ENCODE measurements at places on chromosomes 3 and 15.

GRCh38 chr3:172268868-172269267 is 179.4 kb downstream of the GHSR start:
- no peak for DNase-seq

DNA sequence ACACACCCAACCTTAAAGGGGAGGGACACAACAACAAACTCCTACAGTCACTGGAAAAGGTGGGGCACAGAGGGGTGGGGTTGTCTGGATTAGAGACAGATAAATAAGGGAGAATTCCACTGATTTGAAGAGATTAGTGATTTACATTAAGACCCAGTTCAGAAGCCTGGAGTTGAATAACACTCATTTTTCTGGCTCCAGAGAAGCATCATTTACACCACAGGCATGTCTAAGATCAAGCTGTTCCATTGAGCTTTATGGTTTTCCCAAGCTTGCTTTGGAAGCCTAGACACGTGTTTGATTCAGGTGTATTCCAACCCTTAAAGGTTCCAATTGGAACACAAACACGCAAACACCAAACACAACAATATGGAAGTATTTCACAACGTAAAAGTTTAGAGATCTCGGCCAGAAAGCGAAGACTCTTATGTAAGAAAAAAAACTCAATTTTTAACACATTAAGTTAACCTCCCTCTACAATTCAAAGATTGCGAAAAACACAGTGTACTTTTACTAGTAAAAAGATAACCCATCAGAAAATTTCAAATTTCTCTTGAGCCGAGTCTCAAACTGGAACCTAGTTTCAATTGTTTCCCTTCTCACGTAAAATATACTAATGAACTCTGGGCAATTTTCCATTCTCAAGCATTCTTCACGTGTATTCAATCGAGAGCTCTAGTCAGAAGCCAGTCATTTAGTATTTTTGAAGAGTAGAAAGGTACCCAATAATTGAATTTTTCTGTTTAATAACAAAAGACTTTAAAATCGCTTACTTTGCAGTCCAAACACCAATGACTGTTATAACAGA is 2.1 kb downstream of the TRA2B start:
- no peak for DNase-seq

GRCh38 chr3:197348014-197348413 is 49.6 kb upstream of the DLG1 start:
- DNase-seq, result no peak

DNA sequence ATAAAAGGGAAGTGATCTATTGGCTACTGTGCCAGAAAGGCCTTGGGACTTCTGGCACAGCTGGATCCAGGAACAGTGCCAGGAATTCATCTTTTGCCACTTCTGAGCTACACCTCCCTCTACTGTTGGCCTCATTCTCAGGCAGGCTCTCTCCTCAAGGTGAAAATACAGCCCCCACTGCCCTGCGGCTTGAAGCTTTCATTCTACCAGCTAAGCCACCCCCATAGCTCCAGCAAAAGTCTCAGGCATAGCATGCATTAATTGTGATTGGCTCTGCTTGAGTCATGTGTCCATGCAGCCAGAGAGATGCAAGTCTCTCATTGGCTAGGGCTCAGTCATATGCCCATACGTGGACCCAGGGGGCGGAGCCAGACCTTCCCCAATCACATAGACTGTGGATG is 142.4 kb downstream of the TPRA1 start:
- no peak for DNase-seq

GRCh38 chr3:46517016-46517783 is 19.4 kb downstream of the RTP3 start:
- DNase-seq, result peak; percentile 90

GRCh38 chr3:4841776-4842440 is 137.3 kb upstream of the BHLHE40 start:
- DNase-seq, result peak; percentile 58

GRCh38 chr3:3589715-3590130 is 209.5 kb upstream of the LRRN1 start:
- no peak for DNase-seq

- peak; percentile 3 for DNase-seq
Observed at GRCh38 chr15:91559066-91559465, 294.4 kb upstream of the SLCO3A1 start.

- no peak for DNase-seq
Observed at GRCh38 chr3:2211568-2211967, 112.9 kb downstream of the CNTN4 start.

DNA sequence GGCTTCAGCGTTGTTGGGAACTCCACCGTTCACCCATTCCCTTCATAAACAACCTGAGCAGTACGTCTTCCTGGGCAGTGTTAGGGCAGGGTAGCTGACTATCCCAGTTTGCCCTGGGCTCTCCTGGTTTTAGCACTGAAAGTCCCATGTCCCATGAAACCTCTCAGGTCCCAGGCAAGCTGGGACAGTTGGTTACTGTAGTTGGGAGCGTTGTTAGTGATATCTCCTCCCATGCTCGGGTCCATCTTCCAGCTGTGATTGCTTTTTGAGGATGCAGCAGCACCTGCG is 60.9 kb upstream of the HERC1 start:
- no peak for DNase-seq

DNA sequence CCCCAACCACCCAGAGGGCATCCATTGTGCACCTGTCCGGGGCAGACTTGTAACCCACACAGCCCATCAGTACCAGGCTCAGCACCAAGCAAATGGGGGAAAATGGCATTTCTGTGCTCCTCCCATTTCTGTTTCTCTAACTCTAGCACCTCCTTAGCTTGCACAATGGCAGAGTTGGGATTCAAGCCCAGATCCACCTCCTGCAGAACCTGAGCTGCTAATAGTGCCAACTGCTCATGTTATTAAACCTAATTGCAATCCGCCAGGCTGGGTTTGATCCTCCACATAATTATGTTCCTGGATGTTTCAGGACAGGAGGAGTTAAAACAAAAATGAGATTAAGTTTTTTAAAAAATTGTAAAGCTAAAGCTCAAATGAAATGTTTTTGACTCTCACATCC is 235.0 kb downstream of the OCA2 start:
- no peak for DNase-seq

DNA sequence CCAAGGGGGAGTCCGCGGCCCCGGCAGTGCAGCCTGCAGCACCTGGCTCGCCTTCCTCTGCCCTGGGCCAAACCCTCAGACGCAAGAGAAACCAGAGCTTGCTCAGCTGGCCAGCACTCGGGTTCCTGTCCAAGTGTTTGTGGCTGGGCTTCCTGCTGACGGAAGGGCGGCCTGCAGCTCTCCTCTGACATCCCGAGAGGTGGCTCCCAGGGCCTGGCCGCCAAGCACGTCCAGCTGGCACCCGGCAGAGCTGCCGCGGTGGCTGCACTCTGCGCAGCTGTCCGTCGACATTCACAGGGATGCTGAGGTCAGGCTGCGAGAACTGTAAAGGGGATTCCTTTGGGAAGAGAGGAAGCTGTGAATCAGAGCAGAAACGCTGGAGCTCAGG is 85.6 kb downstream of the CPN2 start:
- DNase-seq, result peak; percentile 99

DNA sequence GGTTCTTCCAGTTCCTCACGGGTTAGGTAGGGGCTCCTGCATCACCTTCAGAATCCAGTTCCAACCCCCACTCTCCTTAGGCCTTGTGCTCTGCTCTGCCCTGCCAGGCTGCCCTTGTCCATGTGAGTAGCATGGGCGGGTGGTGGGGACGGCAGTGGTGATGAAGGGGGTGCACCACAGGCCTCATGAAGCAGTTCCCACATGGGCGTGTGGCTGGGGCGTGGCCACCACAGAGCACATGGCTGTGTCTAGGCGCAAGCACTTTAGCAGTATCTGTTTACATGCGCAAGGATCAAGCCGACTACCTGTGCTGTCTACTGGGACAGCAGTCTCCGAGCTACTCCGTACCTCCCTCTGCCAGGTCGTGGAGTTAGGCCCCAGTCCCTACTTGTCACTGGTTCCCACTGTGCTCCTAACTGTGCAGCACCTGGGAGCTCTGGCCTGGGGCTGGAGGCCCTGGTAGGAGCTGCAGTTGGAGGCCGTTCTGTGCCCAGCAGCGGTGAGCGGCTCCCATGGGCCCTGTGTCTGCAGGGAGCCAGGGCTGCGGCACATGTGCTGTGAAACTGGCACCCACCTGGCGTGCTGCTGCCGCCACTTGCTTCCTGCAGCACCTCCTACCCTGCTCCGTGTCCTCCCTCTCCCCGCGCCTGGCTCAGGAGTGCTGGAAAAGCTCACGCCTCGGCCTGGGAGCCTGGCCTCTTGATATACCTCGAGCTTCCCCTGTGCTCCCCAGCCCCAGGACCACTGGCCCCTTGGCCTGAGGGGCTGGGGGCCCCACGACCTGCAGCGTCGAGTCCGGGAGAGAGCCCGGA is 53.5 kb downstream of the PLXNA1 start:
- DNase-seq, result no peak

DNA sequence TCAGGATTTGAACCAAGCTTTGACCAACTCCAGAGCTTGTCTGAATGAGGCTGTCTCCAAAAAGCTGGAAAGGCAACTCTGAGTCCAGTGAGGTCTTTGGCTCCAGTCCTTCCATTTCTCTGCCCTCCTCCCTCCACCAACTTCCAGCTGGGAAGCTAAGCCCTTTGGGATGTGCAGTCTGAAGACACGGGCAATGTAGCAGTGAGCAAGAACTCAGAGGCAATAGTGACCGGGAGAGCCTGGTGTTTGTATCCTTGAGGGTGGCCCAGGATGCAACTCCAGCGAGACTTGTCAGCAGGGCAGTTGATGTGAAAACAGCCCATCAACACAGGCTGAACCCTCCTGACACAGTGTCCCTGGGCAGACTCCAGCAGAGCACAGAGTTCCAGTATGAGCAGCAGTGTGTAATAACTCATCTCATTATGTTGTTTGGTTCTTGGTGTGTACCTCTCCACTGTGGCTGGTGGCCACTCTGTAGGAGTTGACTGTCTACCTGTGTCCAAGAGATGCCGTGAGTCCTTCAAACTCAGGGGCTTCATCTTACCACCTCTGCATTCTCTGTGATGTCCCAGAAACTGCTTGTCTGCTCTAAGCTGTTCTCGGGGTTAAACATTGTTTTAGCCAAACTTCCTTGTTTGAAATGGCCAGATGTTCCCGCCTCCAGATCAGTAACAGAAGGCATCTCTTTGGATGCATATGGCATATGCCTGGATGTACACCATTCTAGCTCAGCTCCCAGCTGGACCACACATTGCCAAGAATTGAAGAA is 6.6 kb downstream of the CDCP1 start:
- DNase-seq, result peak; percentile 61

DNA sequence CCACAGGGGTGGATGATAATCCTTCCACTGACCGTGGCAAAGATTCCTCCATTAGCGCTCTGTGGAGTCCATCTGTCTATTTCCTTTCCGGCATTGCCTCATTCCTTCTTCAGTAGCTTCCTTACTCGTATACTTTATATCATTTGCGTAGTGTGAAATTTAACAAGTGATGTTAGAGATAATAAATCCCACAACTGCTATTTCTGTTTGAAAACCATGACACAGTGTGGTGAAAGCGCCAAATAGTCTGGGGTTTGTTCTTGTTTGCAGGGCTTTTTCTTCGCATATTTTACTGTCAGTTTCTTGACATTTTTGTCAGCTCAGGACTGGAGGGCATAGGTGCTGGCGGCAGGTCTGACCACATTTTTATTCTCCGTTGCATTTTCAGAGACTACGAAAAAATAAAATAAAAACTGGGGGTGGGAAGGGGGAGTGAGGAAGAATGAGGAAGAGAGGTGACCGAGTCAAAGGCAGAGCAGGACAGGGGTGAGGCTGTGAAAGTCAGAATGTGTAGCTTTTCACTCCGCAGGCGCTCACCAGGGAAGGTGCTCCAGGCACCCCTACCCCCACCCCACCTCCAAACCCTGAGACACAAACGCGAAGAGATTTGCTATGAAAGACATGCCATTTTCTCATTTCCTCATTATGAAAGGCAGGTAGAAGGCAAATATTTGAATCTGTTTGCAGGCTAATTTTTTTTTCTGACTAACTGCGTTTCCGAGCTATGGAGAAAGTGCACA is 965.0 kb downstream of the MCTP2 start:
- peak; percentile 35 for DNase-seq

DNA sequence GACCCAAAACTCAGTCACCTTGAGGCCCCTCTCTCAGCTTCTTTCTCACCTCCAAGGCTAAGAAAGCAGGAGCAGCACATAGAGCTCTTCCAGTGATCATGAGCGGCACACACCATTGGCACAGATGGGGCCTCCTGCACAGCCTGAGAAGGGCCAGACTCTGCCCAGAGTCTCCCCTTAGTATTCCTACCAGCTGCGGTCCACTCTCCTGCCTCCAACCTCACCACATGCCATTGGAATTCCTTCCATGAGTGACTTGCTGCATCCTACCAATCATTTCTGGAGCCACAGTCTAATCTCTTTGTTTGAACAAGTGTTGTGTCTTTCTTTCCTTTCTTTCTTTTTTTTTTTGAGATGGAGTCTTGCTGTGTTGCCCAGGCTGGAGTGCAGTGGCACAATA is 39.3 kb downstream of the CDCP1 start:
- DNase-seq, result no peak

DNA sequence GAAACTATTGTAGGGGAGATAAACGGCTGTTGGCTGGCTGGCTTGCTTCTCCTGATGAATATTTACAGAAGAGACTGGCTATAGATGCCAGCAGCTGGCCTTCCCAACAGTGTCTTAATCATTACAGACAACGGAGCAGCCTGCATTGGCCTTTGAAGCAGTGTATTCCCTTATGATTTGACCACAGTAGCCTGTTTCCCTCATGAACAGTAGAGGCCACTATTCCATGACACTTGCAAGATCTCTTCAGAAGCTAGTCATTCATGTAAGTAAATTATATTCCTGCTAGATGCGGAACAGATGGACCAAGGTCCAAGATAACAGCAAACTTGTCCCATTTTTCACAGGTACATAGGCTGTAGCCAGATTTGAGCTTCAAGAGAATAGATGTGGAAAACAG is 47.3 kb downstream of the TMCO5A start:
- DNase-seq, result peak; percentile 46

DNA sequence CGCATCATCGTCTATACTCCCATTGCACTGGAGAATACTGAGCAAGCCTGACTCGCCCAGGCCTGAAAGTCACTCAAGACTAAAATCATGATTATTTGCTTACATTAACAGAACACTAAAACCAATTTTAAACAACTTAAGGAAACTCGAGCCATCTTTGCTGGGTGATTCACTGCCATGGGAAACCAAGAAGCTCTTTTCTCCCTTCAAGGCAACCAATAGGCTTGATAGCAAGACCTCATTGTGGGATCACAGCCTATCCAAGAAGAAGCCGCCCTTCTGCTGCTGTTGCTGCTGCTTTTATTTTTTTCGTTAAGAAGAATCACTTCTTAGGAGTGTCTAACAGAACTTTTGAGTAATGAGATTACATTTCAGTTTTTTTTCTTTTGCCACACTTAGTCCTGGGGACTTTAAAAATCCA is 479.4 kb downstream of the FOXP1 start:
- DNase-seq, result peak; percentile 97
